ENCODE measurements at places on chromosomes 6 and 20.

DNA sequence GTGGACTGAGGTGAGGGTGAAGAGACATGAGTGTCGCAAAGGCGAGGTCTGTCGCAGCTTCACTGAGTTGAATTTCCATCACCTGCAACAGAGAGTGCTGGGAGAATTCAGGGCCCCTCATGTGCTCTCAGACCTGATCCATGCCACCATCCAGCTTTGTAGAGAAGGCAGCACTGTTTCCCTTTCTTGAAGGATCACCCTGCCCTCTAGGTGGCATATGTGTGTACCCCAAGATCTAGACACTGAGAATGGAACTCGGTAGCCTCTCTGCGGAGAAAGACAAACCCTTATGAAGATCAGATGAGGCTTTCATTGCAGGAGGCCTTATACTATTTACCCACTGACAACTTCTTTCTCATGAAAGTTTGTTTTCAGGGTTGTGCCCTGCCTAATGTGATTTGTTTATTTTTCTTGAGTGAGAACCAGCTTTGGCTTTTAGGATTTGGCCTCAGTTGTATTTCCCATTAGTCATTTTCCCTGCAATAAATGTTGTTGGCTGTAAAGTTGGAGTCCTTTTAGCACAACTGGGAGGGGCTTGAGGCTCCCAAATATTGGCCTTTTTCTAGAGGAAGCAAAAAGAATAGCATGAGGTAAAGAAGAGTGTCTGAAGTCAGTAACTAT lies 811.3 kb downstream of the DHX35 start:
- H3K27ac ChIP-seq = no peak overlapping the region
- DNase-seq = no peak
- H3K27me3 ChIP-seq = no peaks in the 10 kb centered on the region
- H3K4me3 ChIP-seq = no peak overlapping the region
- peaks cover 9% of the 10 kb centered on the region for H3K36me3 ChIP-seq

GRCh38 chr6:5412017-5412416 lies 150.7 kb downstream of the FARS2 start:
- H3K27ac ChIP-seq = no peak overlapping the region
- H3K27me3 ChIP-seq = peaks cover 6% of the 10 kb centered on the region
- peaks cover 4% of the 10 kb centered on the region for H3K36me3 ChIP-seq
- no peak overlapping the region for H3K4me3 ChIP-seq

- H3K27ac ChIP-seq = no peak overlapping the region
- DNase-seq = no peak
- H3K36me3 ChIP-seq = no peaks in the 10 kb centered on the region
- no peaks in the 10 kb centered on the region for H3K27me3 ChIP-seq
- H3K4me1 ChIP-seq = no peaks in the 10 kb centered on the region
Observed at GRCh38 chr6:134739299-134740026, 210.4 kb downstream of the ALDH8A1 start.

DNA sequence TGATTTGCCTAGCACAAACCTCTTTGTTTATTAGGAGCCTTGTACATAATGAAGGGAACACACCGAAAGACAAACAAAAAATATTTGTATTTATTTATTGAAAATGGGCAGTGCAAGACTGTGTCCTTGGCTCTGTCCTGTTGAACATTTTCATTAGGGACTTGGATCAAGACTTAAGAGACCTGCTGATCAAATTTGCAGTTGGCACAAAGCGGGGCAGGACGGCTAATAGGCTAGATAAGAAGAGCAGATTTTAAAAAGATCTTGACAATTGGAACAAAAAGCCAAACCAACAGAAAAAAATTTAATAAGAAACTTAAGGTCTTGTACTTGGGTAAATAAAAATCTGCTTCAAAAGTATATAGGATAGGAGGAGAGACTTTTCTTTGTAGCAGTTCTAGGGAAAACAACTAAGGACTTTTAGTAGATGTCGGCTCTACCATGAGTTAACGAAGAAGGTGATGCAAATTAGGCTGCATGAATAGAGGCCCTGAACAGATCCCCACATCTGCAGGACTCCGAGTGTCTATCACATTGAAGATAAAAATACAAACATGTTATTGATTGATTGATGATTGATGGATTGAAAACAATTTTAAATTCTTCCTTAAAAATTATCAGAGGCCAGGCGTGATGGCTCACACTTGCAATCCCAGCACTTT lies 124.1 kb upstream of the SPACA1 start:
- no peak for DNase-seq
- H3K4me3 ChIP-seq = no peak overlapping the region
- peaks cover 15% of the 10 kb centered on the region for H3K27me3 ChIP-seq
- no peak overlapping the region for H3K27ac ChIP-seq
- no peaks in the 10 kb centered on the region for H3K36me3 ChIP-seq

DNA sequence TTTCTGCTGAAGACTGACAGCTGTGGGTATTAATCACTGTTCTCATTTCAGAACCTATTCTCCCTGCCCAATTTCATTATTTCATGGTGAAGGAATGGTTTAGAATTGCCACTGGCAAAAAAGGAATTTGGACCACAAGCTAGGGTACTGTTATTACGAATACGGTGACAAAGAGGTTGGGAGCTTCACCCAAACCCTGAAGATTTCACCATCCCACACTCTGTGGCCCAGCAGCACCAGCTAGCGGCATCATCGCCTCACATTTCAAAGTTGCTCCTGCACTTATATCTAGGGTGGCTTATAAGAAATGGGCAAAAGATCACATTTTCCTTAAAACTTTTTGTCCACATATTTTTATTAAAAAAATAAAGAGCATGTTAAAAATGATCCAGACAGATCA lies 236.1 kb downstream of the SYNDIG1 start:
- no peak for DNase-seq
- H3K4me1 ChIP-seq = no peaks in the 10 kb centered on the region
- H3K36me3 ChIP-seq = no peaks in the 10 kb centered on the region

GRCh38 chr6:42025066-42025844 lies 25.1 kb upstream of the TAF8 start:
- peak overlapping the region; percentile 89 for H3K4me3 ChIP-seq
- peaks cover 100% of the 10 kb centered on the region for H3K4me1 ChIP-seq
- peaks cover 2% of the 10 kb centered on the region for H3K27me3 ChIP-seq
- H3K27ac ChIP-seq = peak overlapping the region; percentile 99
- DNase-seq = peak; percentile 22

DNA sequence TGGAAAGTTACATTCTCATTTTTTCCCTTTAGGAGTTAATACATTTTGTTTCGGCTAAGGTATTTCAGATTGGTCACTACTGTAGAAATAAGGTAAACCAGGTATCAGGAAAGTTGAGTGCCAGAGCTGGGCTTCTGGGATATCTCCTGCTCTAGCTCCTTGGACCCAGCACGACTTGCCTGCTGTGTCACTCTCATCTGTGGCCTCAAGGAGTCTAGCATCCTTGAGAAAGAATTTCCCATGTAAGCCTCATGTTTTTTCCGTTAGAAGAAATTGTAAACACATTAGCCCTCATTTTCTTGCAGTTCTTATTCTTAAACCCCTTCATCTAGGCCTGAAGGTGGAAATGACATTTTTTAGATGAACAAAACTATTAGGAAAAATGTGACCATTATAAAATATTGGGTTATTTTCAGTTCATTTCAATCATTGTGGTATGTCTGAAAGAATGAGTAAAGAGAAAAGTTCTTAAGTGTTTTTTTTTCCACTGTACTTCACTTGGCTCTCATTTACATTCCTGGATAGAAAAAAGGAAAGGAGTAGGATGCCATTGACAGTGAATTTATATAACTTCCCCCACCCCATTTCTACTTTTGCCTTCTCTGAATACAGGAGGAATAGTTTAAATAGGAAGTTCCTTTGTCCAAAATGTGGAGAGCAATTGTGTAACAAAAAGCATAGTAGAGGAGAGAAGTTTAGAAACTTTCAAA lies 46.7 kb downstream of the CD2AP start:
- H3K27ac ChIP-seq = no peak overlapping the region
- no peak overlapping the region for H3K4me3 ChIP-seq
- no peaks in the 10 kb centered on the region for H3K36me3 ChIP-seq

- H3K36me3 ChIP-seq = no peaks in the 10 kb centered on the region
- DNase-seq = no peak
- no peak overlapping the region for H3K4me3 ChIP-seq
- no peak overlapping the region for H3K27ac ChIP-seq
Observed at GRCh38 chr6:149935246-149935645, 6.6 kb upstream of the ULBP2 start.

Measured in immature natural killer cell (primary cell).